ENCODE measurements at places on chromosomes 5 and 9.
A peak's percentile ranks its signal among the peaks of the same experiment; 100 is the strongest.

- DNase-seq: no peak
Observed at GRCh38 chr9:10007356-10007755, 605.4 kb downstream of the PTPRD start.

DNA sequence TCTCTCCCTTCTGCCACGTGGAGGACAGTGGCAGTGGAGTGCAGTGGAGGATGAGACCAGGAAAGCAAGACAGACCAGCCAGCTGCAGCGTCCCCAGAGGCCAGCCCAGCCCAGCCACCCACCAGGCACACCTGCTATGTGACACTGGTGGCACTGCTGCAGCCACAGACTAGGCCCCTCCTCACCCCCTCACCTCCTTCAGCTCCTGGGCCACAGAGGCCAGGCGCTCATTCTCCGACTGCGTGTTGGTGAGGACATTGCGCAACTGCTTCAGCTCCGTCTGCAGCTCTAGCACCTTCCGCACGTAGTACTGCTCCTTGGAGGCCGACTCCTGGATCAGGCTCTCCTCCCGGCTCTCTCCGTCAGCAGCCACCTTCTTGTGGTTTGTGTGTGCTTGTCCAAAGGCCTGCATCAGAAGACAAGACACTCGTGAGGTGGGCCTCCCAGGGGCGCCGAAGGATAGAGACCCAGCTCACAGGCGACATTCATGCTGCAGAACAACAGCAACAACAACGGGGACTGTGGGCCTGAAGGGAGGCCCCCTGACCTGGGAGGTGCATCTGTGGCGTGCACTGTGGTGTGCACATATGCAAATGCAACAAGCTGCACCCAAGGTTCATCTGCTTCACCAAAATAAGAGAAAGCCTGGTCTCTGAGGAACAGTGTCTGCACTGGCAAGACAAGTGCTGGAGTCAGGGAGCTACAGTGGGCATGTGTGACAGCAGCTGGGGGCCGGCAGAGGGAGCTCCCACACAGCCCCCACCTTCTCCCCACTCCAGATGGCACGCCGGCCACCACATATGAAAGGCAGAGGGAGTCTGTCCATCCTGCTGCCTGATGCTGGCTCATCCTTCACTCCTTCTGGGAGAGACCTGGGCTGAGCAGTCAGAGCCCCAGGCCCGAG, 35.5 kb downstream of the BICD2 start:
- DNase-seq: peak; percentile 6

DNA sequence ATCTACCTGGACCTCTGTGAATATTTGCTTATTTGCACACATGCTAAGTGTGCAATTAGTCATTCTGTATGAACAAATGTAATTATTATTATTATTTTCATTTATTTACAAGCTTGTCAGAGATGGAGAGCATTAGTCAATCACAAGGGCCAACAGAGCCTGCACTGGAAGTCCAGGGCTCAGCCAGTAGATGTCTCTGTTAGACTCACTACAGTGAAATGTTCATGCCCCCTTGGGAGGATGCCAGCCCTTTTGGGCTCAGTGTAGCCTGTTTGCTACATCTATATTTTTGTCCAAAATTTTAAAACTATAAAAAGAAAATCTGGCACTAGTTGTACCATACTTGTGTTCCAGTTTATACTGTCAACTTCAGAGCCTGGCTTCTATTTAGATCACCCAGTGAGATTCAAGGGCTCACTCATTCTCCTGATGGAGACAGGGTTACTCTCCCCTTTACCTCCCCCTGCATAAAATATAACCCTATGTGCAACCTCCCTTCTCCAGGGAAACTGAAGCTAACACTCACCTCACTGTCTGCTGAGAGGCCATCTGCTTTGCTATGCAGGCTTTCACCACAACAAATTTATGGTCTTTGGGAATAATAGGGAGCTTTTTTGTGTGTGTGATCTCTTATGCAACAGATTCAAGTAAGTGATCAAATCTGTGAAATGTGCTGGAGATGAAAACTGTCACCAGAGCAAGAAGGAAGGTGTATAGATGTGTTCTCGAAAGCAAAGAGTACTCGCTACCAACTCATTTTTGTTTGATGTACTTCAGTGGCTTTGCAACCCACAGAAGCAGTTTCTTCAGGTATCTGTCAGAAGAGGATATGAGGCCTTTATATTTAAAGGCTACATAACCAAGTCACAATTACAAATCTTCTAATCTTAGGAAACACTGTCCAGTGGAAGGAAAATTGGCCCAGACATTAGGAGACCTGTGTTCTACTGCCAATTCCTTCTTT, 99.9 kb upstream of the TLE4 start:
- DNase-seq: peak; percentile 35

GRCh38 chr5:140148508-140148907, 22.8 kb downstream of the IGIP start:
- DNase-seq: no peak

- no peak for DNase-seq
Observed at GRCh38 chr5:43413966-43414365, 1.8 kb upstream of the CCL28 start.

GRCh38 chr9:130382636-130383349, 62.0 kb upstream of the ASS1 start:
- DNase-seq: no peak

- no peak for DNase-seq
Observed at GRCh38 chr5:154577416-154577815, 99.4 kb upstream of the HAND1 start.

GRCh38 chr5:90644132-90644531, 85.5 kb downstream of the ADGRV1 start:
- no peak for DNase-seq

GRCh38 chr5:16867577-16867953, 68.5 kb downstream of the MYO10 start:
- no peak for DNase-seq

GRCh38 chr5:2509527-2509926, 241.9 kb downstream of the IRX2 start:
- no peak for DNase-seq

- DNase-seq: no peak
Observed at GRCh38 chr9:35338561-35339274, 151.2 kb upstream of the RUSC2 start.
